ENCODE measurements at places on chromosomes 11 and 22.
A peak's percentile ranks its signal among the peaks of the same experiment; 100 is the strongest.

GRCh38 chr11:111723595-111723994, 42.6 kb downstream of the PPP2R1B start:
- DNase-seq: no peak

DNA sequence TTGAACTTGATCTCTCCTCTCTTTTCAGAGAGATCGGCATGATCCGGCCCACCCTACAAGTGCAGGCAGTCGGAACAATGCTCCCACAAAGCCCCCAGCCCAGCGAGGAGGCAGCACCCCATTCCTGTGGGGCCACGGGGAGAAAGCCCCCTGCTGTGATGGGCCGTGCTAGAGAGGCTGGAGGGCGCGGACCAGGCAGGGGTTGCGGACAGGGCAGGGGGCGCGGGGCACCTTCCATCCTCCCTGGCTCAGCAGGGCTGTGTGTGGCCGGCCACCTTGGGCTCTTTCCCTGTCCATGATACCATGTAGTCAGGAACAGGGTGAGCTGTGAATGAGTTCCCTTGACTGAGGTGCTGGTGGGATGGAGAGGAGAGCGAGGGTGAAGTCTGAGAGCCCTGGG, 379.8 kb downstream of the BRD1 start:
- DNase-seq: no peak

GRCh38 chr11:94597896-94598295, 30.7 kb downstream of the PIWIL4 start:
- DNase-seq: peak; percentile 1

DNA sequence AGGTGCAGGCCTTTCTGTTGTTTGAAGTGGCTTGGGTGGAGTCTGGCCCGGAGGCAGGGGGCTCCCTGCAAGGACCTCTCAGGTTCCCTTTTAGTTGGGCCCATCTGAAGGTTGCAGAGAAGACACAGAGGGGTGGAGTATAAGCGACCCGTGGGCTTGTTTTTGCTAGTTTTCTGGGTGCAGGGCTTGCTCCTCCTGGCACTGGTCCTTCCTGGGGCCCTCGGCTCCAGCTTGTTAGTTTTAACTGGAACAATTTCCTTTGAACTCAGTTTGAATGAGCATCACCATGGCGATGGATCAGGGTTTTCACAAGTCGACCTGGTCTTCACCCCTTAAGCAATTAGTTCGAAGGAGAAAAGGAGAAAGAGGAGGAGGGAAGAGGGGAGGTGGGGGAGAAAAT, 28.5 kb upstream of the OAF start:
- no peak for DNase-seq

- DNase-seq: no peak
Observed at GRCh38 chr11:35681163-35681767, 18.7 kb downstream of the TRIM44 start.

- no peak for DNase-seq
Observed at GRCh38 chr11:11731311-11732083, 109.7 kb upstream of the GALNT18 start.

- DNase-seq: peak; percentile 67
Observed at GRCh38 chr22:31179345-31179744, 19.4 kb downstream of the RNF185 start.

GRCh38 chr11:114215871-114216795, 80.1 kb upstream of the NNMT start:
- DNase-seq: no peak

- DNase-seq: peak; percentile 83
Observed at GRCh38 chr11:129853518-129854231, 38.0 kb downstream of the TMEM45B start.

GRCh38 chr11:64107303-64107702, 58.6 kb downstream of the MACROD1 start:
- no peak for DNase-seq

- DNase-seq: no peak
Observed at GRCh38 chr11:82529936-82530335, 203.7 kb downstream of the FAM181B start.

- no peak for DNase-seq
Observed at GRCh38 chr11:35247863-35248262, 108.9 kb downstream of the CD44 start.

DNA sequence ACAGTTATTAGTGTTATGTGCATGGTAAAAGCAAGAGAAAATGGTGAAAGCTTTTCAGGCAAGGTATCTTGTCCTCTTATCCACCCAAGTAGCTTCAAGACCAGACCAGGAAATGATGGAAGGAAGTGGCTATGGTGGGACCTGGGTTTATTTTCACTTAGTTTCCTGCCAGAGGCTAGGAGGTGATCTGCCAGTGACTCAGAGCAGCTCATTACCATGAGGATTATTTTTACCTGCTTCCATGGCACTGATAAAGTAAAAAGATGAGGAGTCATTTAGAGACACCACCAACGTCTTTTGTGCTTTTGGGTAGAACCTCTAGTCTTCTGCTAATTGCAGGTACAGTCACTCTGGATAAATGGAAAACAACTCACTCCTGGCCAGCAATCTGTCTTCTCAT, 339.9 kb upstream of the KIRREL3 start:
- DNase-seq: no peak

DNA sequence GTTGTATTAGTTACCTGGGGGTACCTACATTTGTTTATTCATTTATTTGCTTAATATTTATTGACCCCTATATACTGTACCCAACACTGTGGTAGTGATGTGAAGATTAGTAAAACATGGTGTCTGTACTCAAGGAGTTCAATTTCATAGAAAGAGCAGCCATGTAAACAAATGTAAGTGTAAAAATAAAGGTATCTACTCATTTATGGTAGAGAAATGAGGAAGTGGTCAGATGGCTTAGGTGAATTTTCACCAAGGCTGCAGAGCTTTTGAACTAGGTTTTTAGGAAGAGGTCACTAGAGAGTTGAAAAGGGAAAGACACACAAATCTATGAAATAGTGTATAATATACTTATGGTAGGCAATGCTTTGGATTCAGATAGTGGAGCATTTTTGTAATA, 11.1 kb downstream of the CTR9 start:
- no peak for DNase-seq

GRCh38 chr11:41222236-41222635, 237.2 kb downstream of the LRRC4C start:
- DNase-seq: no peak

DNA sequence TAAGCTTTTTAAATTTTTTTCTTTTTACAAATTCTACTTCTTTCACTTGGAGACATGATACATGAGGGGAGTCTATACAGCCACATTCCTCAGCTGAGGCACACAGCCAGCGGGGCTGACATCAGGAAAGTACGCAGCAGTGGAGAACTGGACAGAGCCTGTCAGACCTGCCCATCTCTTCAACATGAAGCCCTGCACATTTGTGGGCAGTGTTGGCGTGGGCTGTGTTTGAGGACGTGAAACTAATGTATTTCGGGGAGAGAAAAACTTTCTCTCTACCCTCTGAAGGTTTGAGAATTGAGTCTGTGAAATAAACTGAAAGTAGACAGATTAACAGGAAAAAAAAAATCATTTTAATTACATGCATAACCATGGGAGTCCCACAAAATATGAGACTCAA, 84.8 kb upstream of the HTATIP2 start:
- DNase-seq: no peak

- DNase-seq: no peak
Observed at GRCh38 chr11:131065435-131066413, 149.4 kb upstream of the SNX19 start.

DNA sequence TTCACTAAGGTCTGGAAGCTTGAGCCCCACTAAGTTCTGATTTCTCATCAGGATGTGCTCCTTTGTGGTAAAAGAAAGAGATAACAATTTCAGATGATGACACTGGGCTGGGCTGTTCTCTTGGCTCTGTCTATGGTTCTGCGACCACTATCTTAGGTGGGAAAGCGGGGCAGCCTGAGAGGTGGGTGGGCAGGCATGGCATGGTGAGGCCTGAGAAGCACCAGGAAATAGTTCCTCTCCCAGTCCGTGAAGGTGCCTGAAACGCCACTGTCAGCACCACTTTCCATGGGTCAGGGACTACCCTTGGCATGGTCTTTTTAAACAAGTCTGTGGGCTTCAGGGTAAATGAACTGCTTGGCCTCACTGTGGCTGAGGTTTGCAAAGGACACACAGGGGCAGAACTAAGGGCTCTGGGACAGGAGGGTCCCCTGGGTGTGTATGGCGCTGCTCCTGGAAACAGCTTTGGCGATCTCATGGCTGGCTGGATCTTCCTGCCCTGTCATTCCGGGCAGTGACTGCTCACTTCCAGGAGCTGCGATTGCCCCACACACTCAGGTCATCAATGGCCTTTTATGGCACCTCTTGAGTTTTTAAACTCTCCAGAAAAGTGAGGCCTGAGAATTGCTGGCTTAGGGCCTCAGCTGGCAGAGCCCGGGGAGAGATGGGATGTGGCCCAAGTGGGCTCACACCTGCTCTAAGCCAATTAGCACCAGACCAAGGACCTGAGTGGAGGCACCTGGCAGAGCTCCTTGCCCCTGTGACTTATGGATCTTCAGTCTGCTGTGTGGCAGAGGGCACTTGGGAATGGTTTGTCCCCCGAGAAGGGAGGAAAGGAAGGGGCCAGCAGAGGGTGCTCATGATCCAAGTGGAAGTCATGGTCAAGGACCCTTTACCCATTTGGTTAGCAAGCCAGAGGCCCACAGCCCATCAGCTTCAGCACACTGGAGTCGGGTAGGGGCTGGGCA, 55.6 kb upstream of the LYVE1 start:
- DNase-seq: peak; percentile 31

DNA sequence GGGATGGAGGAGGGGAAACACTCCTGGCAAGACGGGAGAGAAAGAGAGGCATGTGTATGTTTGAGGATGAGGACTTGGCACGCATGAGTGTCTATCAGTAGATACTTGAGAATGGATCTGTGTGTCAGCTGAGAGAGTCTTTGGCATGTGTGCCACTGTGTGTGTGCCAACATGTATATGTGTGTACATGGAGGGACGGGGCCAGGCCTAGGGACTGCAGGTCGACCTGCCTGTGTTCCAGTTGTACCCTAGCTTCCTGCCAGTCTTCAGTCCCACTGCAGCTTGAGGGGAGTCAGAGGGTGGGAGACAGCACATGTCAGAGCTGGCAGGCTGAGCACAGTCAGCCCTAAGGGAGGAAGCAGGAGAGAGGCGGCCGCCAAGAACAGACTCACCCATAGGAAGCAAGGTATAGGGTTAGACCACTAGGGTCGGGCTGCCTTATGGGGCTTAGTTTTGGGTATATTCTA, 5.6 kb downstream of the CLCF1 start:
- no peak for DNase-seq

DNA sequence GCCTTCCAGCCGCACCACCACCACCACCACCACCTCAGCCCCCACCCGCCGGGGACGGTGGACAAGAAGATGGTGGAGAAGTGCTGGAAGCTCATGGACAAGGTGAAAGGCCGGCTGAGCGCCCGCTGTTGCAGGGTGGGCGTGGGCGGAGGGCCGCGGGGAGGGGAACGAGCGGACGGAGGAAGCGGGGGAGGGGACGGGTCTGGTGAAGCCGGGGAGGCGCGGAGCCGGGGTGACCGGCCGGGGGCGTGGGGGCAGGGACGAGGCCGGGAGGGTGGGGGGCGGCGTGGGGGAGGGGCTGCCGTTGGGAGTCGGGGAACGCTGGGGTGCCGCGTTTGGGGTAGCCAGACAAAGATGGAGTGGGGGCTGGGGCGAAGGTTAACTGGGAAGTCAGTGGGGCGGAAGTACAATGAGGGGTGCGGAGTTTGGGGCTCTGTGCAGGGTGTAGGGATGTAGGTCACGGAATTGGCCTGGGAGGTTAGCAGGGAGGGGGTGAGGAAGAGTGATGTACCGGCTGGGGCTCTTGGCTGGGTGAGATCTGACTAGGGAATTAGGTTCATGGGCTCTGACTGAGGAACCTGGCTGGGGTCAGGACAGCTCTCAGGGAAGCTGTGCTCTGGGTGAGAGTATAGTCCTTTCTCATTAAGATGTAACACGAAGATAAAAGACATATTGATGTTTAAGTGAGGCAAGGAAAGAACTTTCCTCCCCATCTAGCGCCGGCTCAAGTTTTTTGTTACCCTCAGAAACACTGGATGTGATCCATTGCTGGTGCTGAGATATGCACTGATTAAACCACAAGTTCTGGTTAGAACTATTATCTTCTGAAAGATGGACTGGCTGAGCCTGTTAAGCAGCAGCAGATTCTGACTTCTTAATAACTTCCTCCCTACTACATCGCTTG, 624 bp downstream of the CBL start:
- peak; percentile 22 for DNase-seq

- DNase-seq: no peak
Observed at GRCh38 chr11:850775-851763, 8.4 kb downstream of the TSPAN4 start.

DNA sequence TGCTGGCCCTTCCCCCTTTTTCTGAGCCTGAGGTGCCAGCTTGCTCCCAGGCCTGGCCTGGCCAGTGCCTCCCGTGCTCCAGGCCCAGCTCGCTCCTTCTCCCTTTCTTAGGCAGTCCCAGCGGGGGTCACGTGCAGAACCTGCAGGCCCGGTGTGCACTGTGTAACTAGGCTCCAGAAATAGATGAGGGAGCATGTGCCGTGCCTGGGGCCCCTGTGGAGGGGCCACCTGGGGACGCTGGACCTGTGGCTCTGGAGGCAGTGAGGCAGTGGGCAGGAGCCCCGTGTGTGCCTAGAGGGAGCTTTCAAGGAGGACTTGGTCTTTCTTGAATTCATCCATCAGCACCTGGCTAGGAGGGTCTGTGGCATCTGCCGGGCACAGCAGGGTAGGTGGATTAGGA, 11.5 kb downstream of the PTDSS2 start:
- DNase-seq: no peak

DNA sequence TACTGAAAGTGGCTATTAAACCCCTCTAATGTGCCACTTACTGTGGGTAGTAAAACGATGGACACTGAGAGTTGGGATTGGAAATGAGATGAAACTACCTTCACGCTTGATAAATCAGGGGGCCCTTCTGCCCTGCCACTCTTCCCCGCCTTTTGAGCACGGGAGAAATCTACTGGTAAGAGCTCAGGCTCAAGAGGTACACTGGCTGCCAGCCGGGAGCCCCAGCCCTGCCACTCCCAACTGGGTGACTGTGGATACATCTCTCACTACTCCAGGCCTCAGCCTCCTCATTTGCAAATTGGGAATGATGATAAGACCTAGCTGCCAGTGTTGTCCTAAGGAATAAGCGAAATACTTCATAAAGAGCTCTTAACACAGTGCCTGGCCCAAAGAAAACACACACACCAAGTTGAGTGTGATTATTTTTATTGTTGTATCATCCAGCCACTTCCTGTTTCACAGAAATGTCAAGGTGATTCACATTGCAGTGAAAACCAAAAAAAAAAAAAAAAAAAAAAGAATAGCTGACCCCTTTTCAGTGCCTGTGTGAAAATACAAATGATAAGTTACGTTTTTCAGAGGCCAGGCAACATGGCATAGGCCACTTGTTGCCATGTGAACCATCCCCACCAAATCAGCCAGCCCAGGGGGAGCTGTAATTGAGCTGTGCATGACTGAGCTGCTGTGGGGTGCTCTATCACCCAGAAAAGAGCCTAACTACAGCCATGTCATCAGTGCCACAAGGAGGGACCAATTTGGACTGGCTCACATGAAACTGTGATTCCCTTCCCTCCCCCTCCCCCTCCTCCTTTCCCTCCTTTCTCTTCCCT, 4.4 kb upstream of the ZNRD2 start:
- DNase-seq: no peak

Data from SHP77 (cell line).